Stimulated activated naive CD4-positive, alpha-beta T cell (primary cell): ENCODE measurements at places on chromosomes 1 and 21.

DNA sequence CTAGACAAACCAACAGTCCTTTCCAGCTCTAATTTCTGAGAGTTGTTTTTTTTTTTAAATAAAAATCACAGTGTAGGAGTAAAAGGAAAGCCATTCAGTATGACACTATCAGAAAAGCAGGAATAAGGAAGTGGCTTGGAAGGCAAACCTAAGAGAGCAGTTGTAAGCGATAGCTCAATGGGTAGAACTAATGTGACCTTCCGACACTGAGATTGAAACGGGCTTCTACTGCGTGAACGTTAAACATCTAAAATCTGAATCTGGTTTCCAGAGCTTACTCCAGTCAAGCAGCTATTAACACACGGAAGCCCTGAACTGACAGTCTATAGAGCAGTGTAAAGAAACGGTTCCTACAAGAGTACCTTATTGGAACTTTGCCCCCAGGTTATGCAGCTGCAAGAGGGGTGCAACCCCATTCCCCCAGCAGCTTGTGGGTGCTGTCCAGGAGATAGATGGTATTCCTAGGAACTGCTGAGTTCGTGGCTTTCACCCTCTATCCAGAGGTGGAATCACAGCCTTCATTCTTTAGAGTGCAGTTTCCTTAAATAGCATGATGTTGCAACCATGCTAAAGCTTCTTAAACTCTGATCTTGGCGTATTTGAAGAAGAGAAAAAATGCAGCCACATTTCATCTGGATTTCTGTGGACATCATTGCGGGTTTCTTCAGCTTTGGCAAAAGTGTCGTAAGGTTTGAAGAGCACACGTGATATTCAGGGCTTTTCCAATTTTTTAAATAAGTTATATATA, 3.3 kb upstream of the IRF2BP2 start:
- DNase-seq = peak; percentile 31

DNA sequence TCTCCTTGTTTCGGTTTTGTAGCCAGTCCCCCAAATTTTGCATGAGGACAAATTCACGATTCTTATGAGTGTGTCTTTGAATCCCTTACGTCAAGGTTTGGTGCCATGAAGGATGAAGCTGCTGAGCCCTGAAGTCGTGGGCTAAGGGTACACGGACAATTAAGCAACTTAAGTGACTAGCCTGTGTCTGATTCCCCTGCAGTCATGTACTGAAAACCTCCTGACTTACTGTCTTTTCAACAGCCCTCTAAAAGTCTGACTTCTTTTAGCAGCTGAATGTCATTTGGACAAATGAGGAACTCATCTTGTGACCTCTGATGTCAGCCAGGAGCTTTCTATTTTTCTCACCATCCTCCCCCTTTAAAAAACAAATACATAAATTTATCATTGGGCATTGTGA, 27.1 kb upstream of the C1orf105 start:
- DNase-seq = no peak

- no peak for DNase-seq
Observed at GRCh38 chr1:10195570-10195969, 14.8 kb upstream of the KIF1B start.

DNA sequence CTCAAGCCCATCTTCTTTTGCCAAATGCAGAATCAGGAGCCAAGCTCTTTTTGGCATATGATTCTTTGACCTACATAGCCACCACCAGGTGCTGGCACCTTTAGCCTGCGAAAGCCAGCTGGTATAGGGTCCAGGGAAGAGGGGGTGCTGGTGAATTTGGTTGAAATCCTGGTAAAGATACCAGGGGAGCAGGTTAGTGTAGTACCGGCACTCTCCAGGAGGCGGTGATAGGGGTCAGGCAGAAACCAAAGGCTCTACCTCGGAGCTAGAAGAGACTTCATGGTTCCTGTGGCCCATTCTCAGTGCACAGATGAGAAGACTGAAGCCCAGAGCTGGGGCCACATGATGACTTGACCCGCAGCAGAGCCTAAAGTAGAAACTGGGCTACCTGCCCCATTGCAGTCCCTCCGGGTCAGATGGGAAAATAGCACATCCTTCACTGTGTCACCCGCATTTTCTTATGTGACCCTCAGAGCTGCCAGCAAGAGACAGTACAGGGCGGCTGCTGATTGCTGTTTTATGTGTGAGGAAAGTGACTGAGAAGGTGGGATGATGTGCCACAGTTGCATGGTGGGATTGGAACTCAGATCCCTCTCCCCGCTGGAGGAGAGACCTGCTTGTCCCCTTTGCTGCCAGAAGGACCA, 36.0 kb upstream of the IL19 start:
- DNase-seq = peak; percentile 60

DNA sequence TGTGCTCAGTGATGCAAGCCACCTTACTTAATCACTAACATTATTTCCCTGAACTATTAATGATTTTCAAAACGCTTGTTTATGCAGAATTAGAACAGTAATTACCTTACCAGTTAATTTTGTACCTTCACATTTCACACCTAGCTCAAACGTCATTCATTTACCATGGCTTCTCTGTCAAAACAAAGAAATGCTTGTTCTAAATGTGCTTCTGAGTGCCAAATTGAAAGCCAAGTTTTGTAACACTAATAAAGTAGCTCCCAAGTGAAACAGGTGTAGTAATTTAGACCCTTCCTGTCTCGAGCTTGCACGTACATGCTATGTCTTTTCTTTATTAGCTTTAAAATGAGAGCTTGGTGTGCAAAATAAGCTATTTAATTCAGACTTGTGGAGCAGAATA, 533.7 kb upstream of the PKN2 start:
- no peak for DNase-seq

- peak; percentile 6 for DNase-seq
Observed at GRCh38 chr1:223843934-223844786, 1.6 kb downstream of the TP53BP2 start.

GRCh38 chr1:164801791-164802502, 243.0 kb downstream of the PBX1 start:
- no peak for DNase-seq

DNA sequence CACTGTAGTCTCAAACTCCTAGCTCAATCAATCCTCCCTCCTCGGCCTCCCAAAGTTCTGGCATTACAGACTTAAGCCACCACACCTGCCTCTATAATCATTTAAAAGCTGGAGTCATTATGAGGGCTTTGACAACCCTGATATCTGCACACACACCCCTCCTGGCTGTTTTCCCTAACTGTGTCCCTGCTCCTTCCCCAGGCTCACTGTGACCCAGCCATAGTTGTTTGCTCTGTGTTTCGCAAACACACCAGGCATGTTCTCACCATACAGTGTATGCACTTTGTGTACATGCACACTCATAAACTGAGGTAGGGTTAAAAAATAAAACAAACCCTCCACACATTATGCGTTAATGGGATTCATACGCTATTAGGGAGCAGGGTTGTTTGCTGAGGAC, 21.8 kb upstream of the IL20 start:
- DNase-seq = no peak
